EL (cell line): ENCODE measurements at places on chromosomes 5 and 9.
A peak's percentile ranks its signal among the peaks of the same experiment; 100 is the strongest.

- DNase-seq: no peak
Measured at GRCh38 chr5:168613996-168614395, 34.8 kb upstream of the PANK3 start.

DNA sequence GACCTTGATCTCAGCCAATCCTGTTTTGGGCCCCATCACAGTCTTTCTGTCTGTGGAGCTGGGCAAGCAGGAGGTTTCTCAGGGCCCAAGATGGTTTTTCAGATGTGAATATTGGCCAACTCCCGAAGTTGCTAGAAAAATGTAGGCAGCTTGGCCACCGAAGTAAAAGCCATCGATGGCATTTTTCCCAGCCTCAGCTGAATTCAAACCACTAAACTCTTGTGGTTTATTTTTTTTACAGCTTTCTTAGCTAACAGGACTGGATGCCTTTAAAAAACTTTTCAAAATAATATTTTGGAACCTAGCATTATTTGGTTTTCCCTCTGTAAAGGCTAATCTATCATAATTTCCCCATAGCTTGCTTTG, 102.5 kb upstream of the ERCC6L2 start:
- DNase-seq: peak; percentile 8

GRCh38 chr5:122944051-122944450, 92.5 kb downstream of the PPIC start:
- no peak for DNase-seq

- no peak for DNase-seq
Measured at GRCh38 chr5:133370036-133370831, 242.1 kb downstream of the FSTL4 start.

DNA sequence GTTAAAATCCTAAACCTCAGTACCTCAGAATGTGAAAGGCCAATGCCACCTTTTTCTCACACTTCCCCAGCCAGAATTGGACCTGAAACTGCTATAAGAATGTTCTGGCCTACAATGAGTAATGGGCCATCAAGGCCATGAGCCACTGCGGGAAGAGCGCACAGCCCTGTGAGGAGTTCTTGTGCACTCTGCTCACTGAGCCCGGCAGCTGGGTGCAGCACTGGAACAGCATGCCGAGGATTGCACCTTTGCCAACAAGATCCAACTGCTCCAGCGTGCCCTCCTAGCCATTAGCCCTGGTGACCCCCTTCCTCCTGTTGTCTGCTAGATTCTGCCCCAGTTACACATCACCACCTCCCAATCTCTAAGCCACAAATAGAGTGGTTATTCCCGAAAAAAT, 758.1 kb downstream of the PRELID2 start:
- DNase-seq: no peak

DNA sequence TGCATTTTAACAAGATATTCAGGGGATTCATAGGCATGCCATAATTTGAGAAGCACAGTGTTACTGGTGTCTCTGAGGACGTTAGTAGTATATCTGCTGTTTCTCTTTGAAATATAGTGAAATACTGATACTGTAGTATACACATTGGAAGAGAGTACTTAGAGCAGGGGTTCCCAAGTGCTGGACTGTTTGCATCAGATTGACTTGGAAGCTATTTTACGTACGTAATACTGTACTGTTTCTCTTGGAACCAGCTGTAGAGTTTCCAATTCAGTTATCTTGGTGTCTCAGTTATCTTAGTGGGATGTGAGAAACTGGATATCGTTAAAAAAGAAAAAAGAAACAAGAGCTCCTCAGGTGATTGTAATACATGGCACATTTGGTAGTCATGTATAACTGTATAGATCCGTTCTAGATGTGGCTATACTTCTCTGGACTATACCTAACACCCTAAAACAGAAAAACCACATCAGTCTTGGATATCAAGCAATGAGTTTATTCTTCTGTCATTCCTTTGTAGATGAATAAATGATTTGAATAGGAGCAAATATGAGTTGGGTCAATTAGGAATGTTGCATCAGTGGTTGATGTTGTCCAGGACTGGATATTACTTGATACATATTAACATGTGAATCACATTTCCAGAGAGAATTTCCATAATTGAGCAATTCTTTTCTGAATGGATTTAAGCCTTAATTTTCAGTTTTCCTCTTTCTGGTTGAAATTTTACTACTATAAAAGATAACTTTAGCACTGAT, 33.4 kb downstream of the PRRC1 start:
- DNase-seq: no peak

DNA sequence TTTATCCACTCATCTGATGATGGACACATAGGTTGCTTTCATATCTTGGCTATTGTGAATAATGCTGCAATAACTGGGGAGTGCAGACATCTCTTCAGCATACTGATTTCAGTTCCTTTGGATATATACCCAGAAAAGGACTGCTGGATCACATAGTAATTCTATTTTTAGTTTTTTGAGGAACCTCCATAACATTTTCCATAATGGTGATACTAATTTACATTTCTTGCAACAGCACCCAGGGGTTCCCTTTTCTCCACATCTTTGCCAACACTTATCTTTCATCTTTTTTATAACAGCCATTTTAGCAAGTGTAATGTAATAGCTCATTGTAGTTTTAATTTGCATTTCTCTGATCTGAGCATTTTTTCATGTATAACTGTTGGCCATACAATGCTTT, 34.1 kb upstream of the NR4A3 start:
- no peak for DNase-seq

DNA sequence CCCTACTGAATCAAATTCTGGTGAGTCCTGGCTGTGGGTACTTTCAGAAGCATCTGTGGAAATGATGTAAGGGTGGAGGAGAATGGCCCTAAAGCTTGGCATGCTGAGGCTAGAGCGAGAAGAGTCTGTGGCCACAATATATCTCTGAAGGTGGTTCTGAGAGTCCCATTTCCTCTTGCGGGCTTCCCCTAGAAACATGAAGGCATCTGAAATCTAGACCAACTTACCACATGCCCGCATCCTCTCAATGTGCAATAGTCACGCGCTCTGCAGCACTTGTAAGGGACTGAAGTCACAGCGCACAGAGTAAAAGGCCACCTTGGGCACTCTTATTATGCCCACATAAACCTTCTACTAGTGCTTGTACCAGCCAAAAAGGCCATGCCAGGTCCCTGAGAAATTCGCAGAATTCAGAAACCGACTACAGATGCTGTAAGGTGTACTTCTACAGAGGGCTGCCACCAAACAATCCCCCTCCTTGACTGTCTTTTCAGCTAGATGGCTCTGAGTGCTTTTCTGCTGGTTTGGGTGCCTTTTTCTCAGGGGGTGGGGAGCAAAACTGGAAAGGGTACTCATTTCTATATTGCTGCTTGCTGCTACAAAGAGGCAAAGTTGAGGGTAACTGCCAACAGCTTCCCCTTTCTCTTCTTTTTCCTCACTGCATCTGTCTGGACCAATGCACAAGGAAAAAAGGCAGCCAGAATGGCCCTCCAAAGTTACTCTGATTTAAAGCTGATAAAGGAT, 107.3 kb downstream of the ZDHHC21 start:
- DNase-seq: no peak

DNA sequence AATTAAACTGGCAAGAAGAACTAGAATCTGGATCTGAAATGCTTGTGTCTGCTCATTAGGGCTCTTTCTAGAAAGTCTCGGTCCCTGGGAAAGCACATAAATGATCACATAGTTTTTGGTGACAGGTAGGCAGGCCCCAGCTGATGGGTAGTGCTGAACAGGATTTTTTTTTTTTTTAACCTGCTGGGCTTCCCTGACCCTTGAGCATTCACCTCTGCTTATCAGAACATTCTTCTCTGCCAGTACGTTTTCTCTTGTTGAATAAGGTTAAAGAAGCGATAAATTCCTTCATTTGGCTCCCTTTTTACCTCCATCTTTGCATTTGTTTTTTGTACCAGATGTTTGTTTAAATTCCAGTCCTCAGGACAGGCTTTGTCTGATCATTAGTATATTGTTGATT, 8.8 kb downstream of the KDM4C start:
- no peak for DNase-seq

GRCh38 chr5:151079838-151080612, 809 bp downstream of the TNIP1 start:
- DNase-seq: peak; percentile 85

DNA sequence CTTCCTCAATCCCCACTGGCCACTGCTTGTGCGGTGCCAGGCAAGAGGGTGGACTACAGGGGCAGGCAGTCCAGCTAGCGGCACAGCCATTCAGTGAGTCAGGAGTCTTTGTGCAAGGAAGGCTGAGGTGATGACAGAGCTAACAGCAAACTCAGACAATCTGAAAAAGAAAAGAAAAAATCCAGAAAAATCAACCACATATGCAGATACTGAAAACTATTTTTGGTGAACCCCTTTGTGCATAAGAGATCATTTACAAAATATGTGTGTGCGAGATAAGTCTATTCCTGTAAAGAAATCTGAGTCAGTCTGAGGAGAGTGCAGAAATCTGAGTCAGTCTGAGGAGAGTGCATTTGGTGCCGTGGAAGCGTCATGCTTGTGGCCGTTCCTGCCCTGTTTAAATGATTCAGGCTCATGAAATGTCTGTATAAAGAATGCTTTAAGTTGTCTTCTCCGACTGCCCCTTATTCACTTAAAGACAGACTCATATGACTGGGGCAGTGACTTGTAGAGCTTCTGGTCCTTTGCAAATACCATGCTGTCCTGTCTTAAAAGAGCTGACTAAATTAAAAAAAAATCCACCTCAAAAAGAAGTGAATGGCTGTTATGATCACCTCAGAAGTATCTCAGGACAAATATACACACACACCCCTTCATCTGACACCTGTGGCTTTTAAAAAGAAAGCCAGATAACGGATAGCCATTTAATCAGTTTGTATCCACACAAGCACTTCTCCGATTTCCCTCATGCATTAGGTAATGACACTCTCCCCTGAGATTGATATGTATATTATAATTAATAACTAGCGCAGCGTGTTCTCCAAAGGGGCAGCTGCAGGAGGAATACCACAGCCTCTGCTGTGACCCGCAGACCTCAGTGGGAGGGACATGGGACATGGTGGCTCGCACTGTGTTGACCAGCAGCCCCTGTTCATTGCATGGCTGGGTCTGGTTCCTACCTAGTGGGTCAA, 47.3 kb downstream of the TRIO start:
- peak; percentile 99 for DNase-seq

- DNase-seq: peak; percentile 34
Measured at GRCh38 chr5:113166261-113166660, 189.7 kb downstream of the DCP2 start.

GRCh38 chr9:134039386-134040175, 14.3 kb downstream of the BRD3OS start:
- no peak for DNase-seq

GRCh38 chr9:70069704-70070103, 26.1 kb downstream of the MAMDC2 start:
- no peak for DNase-seq

- DNase-seq: no peak
Measured at GRCh38 chr9:84647699-84648098, 21.8 kb upstream of the NTRK2 start.

DNA sequence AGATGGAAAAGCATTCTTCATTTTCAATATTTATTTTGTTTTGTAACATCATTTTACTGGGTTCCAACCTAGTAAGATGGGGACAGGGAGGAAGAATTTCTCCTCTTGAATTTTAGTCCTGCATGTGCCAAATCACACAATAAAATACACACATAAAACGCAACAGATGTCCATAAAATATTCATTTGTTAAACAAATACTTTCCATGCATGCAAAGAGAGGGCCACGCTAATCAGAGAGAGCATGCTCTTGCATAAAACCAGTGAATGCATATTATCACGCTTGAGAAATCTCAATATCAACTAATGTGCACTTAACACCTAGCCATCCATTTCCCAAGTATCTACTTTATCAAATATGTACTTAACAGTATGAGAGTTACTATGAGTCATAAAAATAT, 212.6 kb upstream of the TARS1 start:
- DNase-seq: no peak

DNA sequence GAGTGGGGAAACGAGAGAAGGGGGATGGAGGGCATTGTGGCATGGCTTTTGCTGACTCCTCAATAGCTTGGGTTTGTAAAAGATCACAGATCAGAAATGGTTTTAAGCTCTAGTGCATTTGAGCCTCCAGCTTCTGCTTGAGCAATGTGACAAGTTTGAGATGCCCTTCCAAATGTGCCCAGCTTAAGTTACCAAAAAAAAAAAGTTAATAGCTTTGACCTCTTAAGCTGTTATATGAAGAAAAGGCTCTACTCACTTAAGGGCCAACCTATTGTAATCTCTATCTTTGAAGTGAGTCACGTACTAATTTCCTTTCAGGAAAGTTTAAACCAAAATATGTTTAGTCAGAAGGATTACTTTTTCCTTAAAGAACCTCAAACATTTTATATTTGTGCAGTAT, 428.8 kb upstream of the ACTBL2 start:
- no peak for DNase-seq

- DNase-seq: no peak
Measured at GRCh38 chr5:8520917-8521316, 652.0 kb downstream of the MTRR start.

DNA sequence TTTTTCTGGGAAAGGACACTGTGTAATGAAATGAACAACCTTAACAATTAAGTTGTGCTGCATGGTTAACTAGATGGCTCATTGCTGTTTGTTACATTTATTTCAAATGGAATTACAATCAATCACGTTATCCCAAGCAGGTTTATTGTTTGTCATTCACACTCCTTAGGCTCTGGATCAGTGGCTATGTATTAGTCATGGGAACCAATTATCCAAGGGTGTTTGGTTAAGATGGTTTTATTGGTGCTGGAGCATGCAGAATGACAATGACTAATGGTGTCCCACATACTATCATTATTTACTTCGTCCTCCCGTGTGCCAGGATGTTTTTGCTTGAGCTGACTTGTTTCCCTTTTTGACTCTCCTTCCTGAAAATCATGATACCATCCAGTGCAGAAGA, 10.6 kb upstream of the TRPC7 start:
- DNase-seq: no peak

DNA sequence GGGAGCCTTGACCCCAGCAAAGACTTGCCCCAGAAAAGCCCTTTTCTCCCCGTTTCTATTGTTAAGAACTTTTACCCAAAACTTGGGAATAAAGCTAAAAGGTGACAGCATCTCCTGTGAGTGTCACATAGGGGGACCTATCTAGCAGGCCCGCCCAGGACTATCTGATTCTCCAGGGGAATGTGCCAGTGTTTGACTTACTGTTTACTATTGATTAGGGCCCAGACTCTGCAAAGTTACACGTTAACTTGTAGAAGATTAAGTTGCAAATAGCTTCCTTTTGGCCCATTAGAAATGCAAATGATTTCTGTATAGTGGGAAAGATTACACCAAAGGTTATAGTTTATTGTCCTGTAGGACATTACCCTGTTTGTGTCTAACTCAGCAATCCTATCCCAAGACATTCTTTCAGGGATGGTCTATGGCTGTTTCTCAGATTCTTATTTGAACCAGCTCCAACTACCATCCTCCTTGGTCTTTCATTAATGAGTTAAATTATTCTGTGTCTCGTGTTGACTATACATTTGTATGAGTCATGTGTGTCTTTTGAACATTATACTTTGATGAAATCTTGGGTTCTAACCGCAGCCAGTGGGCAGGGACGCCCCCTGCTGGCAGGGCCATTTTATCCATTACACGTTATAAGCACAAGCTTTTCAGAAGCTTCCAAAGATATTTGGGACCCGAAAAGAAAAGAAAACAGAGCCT, 60.7 kb downstream of the HRH2 start:
- peak; percentile 39 for DNase-seq
